Uterus (tissue), 4 donors: ENCODE measurements at places on chromosomes 2 and 18.

DNA sequence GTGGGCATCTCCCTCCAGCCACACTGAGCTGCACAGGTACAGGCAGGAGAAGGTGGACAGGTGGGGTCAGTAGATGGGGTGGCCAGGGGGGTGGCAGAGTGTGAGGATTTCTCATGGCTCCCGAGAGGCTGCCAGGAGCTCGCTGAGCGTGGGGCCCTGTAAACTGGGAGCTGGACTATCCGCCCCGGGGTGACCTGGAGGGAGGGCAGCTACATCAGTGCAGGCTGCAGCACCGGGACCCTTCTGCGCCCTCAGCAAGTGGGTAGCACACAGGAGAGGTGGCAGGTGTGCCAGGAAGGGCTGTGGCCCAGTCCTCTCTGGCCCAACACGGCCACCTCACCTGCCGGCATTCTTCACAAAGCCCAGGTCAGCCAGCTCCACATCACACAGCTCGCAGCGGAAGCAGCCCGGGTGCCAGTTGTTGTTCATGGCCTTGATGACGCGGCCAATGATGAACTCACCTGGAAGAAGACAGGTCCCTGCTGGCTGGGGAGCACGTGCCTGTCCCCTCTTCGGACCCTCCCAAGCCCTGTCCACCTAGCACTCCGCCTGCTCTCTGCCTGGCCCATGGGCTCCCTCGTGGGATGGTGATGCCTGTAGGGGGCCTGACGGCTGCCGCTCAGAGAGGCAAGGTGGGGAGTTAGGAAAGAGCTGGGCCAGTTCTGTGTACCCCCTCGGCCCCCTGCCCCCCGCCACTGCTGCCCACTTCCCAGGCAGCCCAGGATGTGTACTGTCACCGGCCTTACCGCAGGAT, 8.3 kb downstream of the GPR17 start:
- DNase-seq, result no peak

DNA sequence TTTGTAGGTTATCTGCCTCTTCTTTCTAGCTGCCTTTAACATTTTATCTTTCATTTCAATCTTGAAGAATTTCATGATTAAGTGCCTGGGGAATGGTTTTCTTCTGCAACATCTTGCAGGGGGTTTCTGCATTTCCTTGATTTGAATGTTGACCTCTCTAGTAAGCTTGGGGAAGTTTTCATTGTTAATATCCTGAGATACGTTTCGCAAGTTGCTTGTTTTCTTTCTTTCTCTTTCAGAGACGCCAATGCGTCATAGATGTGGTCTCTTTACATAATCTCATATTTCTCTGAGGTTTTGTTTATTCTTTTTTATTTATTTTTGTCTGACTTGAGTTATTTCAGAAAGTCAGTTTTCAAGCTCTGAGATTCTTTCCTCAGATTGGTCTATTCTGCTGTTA, 225.7 kb downstream of the XIRP2 start:
- no peak for DNase-seq

- DNase-seq, result no peak
These were observed 2.7 kb downstream of the LIMS2 start for GRCh38 chr2:127672341-127673224.

DNA sequence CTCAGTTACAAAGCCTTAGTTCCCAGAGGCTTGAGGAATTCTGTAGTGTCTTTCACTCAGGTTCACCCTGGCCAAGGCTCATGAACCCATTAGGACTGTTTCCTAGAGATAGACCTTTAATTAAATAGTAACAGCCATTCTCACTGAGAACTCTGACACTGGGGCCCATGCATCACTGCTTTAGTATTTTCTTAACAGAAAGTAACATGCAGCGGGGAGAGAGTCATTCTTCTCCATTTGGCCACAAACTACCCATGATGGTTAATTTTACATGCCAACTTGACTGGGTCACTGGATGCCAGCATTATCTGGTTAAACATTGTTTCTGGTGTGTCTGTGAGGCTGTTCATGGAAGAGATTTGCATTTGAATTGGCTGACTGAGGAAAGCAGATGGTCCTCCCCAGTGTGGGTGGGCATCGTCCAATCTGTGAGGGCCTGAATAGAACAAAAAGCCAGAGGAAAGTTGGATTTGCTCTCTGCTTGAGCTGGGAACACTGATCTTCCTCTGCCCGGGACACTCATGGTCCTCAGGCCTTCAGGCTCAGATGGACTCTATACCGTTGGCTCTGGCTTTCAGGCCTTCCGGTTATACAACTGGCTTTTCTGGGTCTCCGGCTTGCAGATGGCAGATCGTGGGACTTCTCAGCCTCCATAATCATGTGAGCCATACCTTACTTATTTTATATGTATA, 5.6 kb upstream of the CPLX4 start:
- no peak for DNase-seq

- no peak for DNase-seq
These were observed 14.9 kb upstream of the ECEL1 start for GRCh38 chr2:232502511-232502910.

- no peak for DNase-seq
These were observed 66.2 kb downstream of the CRACDL start for GRCh38 chr2:98869870-98870269.

DNA sequence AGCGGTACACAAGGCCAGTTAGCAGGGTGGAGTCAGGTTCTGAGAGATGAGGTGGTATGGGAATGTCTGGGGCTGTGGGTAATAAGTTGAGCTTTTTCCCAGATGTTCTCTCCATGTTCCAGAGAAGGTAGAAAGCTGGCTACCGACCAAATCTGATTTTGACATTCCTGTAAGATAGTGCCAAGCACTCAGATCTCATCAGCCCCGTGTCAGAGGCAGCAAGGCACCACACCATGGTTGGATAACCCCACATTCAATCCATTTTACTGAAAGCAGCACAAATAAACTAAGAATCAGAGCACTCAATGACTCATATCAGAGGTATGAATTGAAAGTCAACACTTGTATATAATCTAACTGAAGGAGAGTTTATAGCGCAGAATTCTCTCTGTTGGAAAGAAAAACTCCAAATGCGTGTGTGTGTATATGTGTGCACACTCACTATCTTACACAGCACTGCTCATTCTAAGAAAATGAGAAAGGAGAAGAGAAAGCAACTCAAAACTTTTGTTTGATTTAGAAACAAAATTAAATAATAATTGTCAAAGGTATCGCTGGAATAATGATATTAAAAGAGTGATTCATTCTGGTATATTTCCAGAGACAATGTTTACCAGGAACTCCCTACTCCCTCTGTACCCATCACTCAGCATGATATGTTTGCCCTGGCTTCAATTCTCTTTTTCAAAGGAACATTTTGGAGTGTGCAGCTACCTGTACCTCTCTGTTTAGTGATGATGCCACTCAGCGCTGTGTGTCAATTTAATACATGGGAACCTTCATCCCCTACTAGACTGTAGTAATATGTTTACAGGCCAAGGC, 375.1 kb upstream of the ID2 start:
- no peak for DNase-seq

GRCh38 chr2:154381931-154382794, 316.3 kb upstream of the KCNJ3 start:
- no peak for DNase-seq

DNA sequence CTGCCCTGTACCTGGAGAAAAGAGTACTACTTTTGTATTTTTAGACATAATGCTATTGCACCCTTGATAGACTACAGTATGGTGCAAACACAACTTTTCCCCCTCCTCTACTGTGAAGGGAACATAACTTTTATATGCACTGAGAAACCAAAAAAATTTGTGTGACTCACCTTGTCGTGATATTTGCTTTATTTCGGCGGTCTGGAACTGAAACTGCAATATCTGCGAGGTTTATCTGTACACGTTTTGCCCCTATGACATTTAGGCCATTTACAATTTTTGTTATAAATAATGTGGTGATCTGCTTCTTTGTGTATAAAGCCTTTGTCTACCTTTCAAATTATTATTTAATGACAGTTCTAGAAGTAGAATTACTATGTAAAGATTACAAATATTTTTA, 34.4 kb upstream of the AAK1 start:
- no peak for DNase-seq

DNA sequence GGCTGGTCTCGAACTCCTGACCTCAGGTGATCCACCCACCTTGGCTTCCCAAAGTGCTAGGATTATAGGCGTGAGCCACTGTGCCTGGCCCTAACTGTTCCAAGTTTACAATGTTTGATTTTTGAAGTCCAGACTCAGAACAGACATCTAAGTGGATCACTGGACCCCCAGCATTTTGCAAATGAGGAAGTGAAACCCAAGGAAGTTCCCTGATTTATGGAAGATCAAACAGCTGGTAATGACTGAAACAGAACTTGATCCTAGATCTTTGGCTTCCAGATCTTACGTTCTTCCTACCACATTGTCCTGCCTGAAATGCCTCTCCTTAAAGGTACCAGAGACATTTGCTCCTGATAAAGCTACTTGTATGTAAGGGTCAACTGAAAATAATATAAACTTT, 58.3 kb upstream of the NCOA1 start:
- no peak for DNase-seq

- DNase-seq, result no peak
These were observed 128.9 kb upstream of the GATA6 start for GRCh38 chr18:22040533-22040932.

DNA sequence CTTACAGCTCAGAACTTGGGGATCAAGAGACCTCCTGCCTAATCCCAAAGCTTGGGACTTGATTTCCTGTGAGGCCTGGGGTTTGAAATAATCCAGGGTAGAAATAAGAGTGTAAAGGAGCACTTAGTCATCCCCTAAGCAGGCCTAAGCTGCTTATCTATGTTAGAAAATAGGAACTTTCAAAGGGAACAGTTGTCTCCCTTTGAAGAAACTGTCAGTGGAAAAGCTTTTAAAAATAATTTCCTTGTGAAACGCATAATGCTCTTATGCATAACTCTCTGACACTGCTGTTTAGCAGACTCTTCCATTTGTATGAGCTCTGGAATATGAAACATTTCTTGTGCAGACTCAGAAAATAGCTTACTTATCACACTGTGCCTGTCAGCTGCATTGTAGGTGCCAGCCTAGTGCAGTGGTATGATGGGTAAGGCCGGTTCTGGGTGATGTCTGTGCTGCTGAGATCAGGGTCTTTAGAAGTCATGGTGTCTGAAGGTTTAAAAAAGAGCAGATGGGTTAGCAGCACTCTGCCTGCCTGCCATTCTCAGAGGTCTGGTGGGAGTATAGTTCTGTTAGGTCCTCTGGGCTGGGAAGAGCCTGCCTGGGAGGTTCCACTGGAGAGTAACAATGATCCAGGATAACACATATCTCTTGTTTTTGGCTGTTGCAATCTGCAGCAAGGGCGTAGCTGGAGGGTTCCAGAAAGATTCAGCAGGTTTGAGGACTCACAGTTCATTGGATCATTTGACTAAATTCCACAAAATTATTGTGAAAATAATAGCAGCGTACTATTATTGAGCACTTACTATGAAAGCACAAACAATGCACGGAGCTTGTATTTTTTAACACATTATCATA, 283.2 kb upstream of the MEX3C start:
- DNase-seq, result no peak

- DNase-seq, result no peak
These were observed 162.7 kb downstream of the PPP1R1C start for GRCh38 chr2:182148344-182148743.

GRCh38 chr18:67068608-67069007, 447.9 kb downstream of the DSEL start:
- no peak for DNase-seq

DNA sequence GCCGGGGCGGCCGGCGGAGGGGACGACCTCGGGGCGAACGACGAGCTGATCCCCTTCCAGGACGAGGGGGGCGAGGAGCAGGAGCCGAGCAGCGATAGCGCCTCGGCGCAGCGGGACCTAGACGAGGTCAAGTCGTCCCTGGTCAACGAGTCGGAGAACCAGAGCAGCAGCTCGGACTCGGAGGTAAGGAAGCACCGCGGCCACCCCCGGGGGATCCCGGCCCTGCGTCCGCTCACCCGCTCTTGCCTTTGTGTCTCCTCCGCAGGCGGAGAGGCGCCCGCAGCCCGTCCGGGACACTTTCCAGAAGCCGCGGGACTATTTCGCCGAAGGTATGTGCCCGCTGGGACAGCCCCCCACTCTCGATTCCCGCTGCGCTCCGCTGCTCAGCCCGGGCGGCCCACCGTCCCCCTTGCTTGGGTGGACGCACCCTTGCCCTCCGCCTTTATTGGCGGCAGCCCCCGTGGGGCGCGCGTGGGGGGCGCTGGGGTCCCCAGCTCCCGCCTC, 611 bp downstream of the TCF7L1 start:
- DNase-seq, result peak; percentile 56

DNA sequence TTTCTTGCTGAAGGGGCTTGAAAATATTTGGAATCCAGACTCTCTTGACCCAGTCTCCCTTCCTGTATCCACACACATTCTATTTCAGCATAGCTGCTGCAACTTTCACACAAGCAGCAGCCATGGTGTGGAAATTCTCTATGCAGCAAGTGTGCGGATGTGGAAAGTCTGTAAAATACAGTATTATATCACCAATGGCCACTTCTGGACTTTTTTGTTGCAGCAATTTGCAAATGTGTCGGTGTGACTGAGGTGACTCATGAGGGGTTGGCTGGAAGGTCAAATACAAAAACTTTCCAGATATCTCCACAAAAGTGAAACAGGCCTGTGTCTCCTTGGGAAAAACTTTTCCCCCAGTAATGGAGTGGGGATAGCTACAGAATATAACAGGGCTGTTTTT, 299.3 kb upstream of the GYPC start:
- no peak for DNase-seq

- DNase-seq, result no peak
These were observed 470.2 kb downstream of the TXNL1 start for GRCh38 chr18:56168049-56168781.

- DNase-seq, result no peak
These were observed 89.3 kb downstream of the PDE11A start for GRCh38 chr2:177983183-177983788.

DNA sequence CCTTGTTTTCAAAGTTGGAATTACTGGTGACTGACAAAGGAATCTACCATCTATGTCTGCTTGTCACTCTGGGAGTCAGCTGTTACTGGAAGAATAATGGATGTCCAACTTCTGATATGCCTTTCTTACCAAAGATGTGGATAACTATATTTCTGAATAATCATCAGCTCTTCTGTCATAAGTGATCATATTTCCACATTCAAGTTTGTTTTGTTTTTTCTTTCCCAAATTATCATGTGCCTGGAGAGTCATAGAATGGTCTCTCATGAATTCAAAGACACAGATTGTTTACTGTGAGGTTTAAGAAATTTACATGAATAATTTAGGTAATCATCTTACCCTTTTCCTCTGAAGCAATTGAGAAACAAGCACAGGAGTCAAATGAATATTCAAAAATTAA, 986.7 kb upstream of the CDH2 start:
- DNase-seq, result no peak

GRCh38 chr18:43819873-43820272, 542.6 kb upstream of the SYT4 start:
- DNase-seq, result no peak

- no peak for DNase-seq
These were observed 154.8 kb upstream of the ID2 start for GRCh38 chr2:8527031-8527430.
